ENCODE measurements at places on chromosomes 6 and 20.

DNA sequence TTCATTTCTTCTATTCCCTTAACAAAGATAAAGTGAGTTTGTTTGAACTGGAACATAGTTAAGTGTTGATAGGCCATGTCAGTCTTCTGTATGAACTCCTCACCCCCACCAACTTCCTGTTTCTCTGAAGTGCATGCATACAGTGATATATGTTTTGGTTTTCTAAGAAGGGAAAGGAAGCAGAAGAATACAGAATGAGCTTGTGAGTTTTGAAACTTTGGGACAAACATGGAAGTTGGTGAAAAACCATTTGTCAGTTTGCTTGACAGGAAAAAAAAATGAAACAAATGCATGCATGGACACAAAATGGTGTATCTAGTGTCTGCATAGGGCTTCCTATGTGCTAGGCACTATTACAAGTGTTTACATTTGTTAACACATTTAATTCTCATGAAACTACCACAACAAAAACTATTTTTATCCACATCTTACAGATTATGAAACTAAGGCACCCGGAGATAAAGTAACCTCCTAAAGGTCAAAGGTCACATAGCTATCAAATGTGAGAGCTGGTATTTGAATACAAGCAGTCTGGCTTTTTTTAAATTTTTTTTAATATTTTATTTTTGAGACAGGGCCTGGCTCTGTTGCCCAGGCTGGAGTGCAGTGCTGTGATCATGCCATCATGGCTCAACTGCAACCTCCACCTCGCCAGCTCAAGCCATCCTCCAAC lies 105.9 kb downstream of the ADGRB3 start:
- no peak for DNase-seq

DNA sequence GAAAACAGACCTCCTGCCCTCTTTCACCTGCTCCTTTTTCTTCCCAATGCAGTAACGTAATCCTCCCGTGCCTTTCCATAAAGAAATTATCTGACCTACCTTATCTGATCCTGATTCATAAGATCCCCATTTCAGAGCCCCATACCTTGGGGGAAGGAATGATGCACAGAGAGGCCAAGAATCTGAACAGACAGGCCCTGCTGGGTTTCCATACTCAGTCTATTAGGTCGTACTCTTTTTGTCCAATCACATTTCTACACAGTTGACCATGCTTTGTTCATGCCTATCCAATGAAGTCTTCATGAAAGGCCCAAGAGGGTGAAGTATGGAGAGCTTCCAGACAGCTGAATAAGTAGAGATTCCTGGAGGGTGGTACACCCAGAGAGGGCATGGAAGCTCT lies 25.3 kb downstream of the SRPK1 start:
- no peak for DNase-seq

GRCh38 chr20:25308671-25309394 lies 60.9 kb downstream of the PYGB start:
- no peak for DNase-seq

DNA sequence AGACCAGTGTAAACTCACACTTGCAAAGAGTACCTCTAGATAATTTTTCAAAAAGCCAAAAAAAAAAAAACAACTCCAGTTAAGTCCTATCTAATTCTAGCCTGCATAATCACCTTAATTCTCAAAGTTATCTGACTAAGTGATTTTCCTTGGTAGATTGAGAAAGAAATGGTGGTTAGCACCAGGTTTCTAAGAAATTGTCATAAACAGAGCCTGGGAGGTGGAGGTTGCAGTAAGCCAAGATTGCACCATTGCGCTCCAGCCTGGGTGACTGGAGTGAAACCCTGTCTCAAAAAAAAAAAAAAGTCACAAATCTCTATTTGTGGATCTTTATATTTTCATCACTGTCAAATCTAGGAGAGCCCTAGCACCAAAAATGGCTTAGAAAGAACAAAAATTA lies 8.9 kb downstream of the FBXO5 start:
- no peak for DNase-seq

GRCh38 chr6:6968731-6969552 lies 138.8 kb upstream of the RREB1 start:
- DNase-seq: no peak

DNA sequence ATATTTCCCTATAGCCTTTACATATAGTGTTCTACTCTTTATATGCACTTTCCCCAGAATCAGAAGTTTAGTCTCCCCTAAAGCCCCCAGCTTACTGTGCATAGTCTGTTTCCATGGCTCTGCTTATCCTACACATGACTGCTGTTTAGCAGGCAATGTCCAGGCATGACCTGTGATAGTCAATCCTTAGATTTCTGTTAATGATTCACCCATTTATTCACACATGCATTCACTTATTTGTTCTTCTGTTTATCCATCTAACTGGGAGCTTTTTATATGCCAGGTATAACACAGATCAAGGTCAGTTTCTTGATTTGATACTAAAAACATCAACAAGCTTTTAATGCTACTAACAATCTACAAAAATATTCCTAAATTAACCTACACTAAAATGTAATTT lies 300.8 kb downstream of the PHF3 start:
- DNase-seq: no peak

DNA sequence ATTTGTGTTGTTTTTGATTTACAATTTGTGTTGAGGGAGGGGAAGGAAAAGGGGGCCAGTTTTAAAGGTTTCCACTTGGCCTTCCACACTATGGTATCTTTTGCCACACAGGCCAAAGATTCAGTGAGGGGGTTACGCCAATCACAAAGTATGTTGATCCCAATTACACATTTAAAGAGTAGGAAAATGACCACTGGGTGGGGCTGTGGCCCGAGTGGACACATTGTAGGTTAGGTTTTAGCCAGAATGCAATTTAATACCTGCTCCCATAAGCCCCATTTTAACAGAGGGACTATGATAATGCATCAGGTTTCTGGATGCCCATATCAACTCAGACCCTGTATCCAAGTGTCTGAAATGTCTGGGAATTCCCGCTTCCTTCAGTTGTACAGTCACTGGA lies 15.6 kb downstream of the VGLL2 start:
- no peak for DNase-seq

GRCh38 chr6:15474196-15474595 lies 188.6 kb downstream of the DTNBP1 start:
- no peak for DNase-seq

- DNase-seq: no peak
These were observed 6.8 kb upstream of the HEY2 start for GRCh38 chr6:125742464-125743120.

GRCh38 chr6:126064748-126065401 lies 78.5 kb downstream of the TRMT11 start:
- DNase-seq: no peak

DNA sequence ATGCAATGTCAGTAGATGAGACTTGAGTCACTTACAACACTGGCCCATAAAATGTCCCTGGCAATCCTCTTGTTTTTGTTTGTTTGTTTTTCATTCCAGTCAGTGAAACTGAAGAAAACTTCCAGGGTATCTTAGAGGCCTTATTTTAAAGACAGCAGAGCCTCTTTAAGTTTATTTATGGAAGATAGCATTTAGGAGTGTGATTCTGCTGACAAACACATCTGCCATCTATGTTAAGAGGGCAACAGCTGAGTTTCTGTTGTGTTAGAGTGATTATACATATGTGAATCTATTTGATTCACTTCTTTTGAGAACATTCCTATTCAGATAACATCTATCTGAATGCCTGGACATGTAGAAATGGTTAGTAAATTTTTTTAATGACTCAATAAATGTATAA lies 812.6 kb downstream of the TENT5A start:
- DNase-seq: no peak

DNA sequence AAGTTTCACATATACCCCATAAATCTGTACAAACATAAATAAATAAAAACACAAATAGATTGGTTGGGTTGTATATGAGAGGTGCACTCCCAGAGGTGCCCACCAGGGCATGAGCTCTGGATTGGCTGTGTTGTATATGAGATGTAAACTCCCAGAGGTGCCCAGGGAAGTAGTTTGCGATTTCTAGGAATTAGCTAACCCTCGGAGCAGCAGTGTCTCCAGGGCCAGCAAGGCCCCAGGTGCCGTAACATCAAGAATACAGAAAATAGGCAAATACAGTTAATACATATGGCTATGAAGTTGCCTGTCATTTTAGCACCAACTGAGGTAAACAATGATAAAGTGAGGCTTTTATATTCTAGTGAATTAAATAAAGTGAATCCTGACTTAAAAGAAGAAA lies 5.4 kb upstream of the GINM1 start:
- DNase-seq: no peak

DNA sequence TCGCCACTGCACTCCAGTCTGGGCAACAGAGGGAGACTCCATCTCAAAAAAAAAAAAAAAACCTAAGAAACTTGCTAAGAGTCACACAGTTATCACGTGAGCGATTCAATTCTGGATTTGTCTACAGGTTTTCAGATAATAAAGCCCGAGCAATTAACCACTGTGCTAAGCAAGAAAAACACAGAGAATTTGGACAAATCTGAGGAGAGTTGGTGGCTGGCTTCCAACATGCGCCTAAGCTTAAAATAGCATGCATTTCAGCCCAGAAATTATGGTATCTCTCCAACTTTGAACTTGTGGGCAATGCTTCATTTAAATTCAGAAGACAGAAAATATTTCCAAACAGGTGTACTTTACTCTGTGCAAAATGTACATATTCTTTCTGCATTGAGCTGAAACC lies 232.9 kb downstream of the TSHZ2 start:
- DNase-seq: no peak

- DNase-seq: no peak
These were observed 47.4 kb downstream of the SLC17A5 start for GRCh38 chr6:73606428-73606827.

DNA sequence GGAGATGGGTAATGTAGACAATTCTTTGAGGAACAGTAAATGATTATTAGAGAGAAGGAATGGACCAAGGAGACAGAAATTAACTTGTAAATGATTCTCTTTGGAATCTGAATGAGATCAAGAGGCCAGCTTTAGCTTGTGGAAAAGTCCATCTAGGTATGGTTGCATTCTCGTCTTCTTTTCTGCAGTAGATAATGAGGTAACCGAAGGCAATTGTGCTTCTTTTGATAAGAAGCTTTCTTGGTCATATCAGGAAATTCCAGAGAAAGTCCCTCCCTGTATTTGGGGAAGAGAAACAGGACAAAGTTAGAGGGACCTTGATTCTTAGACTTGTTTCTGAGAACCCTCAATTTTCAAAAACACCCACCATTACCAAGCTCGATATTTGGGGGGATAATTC lies 109.1 kb upstream of the PRSS16 start:
- no peak for DNase-seq

- DNase-seq: no peak
These were observed 77.5 kb upstream of the HIVEP1 start for GRCh38 chr6:11934638-11935037.

DNA sequence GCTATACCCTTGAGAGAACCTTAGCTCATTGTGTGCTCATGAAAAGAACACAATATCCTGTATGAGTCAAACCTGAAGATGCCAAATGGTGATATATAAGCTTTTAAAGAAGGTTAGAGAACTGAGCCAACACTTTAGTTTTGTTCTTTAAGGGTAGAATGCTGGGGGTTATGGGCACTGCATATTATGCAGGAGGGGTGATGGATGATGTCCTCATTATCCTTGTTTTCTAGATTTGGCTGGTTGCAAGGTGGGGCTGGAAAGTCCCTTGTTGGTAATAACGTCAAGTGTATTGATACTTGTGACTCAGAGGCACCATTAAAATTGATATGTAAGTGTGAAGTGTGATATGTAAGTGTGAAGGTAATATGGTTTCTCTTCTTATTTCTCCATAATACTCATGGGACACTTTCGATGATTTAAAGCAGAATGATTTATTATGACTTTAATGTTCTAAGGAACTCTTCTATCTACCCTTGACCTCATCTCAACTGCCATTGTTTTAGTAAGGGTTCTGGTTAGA lies 113.7 kb upstream of the DTNBP1 start:
- DNase-seq: no peak

DNA sequence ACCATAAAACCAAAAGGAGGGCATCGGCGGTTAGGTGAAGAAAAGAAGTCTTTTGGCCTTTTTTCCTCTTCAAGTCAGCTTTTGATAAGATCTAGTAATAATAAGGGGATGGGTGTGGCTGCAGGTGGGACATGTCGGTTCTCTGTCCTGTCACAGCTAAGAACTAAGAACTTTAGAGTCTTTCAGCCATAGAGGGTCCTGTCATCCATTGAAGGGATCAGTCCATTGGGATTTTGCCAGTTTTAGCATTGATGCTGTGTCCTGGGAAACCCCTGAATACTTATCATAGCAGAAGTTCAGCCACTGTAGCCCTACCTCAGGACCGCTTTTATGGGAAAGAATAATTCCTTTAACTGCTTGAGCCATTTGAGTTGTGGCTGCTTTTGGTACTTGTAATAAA lies 18.2 kb upstream of the SCP2D1 start:
- no peak for DNase-seq

Data from SIG-M5 (cell line).